ENCODE measurements at places on chromosomes 2 and 18.
A peak's percentile ranks its signal among the peaks of the same experiment; 100 is the strongest.

- DNase-seq: peak; percentile 40
These were observed 34.7 kb downstream of the SPOPL start for GRCh38 chr2:138536302-138536701.

DNA sequence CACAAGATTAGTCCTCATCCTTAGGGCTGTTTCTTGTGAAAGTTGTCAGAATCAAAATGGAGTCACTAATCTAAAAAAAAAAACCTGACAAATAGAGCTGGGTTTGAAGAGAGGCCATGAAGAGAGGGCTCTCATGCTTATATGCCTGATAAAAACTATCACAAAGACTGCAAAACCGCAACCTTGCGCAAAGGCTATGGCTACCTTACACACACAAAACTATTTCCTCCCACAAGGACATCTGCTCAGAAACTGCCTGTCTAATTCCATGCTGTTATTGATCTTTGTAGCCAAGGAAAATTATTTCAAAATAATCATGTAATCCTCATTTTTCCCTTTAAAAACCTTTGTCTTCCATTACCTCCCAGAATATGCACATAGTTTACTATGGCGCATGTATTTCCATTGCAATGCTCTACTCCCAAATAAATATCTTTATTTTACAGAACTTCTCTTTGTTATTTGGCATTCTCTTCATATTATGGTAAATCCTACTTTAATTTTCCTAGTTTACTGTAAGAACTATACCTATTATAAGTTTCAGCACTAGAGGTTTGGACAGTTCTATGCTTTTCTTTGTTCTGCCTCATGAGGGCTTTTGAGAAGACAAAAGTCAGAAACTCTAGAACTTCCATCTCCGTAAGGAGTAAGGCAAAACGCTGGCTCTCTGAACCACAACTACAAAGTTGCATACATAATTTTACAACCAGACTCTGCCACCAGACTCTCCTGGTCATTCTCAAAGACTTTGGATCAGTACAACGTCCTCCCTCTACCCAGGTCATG is 9.6 kb upstream of the DPYSL5 start:
- DNase-seq: no peak

DNA sequence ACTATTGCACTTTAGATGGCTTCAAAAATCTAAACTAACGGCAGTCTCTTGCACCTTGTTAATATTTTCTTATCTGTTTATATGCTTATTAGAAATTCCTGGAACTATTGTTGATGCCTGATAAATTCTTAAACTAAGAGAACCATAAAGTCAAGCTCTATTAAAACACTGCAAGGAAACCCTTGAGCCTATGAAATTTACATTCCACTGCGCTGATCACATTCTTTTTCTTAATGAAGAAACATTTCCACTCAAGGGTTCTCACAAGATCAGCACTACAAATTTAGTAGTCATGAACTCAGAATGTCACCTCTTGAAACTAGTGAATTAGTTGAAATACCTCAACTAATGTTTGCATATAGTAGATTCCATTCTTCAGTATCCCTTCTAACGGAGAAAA is 331.8 kb upstream of the SLC8A1 start:
- no peak for DNase-seq

DNA sequence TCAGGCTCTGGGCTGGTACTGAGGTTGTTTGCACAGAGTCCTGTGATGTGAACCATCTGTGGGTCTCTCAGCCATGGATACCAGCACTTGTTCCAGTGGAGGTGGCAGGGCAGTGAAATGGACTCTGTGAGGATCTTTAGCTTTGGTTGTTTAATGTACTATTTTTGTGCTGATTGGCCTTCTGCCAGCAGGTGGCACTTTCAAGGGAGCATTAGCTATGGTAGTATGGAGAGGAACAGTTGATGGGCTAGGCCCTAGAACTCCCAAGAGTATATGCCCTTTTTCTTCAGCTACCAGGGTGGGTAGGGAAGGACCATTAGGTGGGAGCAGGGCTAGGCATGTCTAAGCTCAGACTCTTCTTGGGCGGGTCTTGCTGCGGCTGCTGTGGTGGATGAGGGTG is 257.0 kb upstream of the GYPC start:
- no peak for DNase-seq
